GM13977 (cell line): ENCODE measurements at places on chromosomes 5 and 9.

- DNase-seq, result no peak
Observed at GRCh38 chr9:127489471-127490115, 38.3 kb downstream of the LRSAM1 start.

GRCh38 chr9:98178874-98179850 lies 13.3 kb downstream of the CORO2A start:
- no peak for DNase-seq

DNA sequence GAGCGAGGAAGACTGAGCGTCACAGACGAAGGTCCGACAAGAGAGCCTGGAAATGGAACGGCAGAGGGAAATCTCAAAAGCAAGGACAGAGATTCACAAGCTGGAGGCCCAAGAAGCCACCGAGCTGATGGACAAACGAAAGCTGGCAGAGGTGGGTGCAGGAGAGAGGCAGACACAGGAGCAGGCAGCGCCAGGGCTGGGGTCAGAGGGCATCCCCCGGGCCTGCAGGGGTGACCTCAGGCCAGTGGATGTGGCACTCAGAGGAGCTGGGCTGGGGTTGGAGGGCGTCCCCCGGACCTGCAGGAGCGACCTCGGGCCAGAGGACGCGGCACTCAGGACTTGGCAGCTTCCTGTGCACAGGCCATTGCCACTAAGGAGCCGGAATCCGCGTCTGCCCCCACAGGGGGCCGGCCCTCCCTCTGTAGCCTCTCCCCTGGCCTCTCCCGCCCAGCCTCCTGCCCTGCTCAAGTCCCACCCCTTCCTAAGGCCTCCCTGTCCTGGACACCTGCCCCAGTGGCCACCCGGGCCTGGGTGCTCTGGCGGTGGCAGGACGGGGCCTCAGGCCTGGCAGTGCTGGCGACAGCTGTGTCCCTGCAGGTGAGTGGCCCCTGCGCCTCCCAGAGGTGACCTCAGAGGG lies 40.4 kb downstream of the EXD3 start:
- DNase-seq, result no peak

DNA sequence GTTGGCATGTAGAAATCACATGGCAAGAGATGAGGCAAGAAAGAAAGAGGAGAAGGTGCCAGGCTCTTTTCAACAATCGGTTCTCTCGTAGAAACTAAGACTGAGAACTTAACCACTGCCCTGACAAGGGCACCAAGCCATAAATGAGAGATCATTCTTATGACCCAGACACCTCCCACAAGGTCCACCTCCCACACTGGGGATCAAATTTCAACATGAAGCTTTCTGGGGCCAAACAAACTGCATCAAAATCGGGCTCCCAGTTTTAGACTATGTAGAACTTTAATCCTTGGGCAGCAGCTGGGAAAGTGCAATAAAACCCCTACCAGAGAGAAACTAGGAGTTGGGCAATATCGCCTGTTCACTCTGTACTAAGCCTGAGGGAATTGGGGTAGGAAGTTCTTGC lies 150.2 kb upstream of the CCDC152 start:
- DNase-seq, result no peak

- DNase-seq, result no peak
Observed at GRCh38 chr9:75823151-75823550, 67.3 kb upstream of the PCSK5 start.

- DNase-seq, result no peak
Observed at GRCh38 chr9:119375892-119376291, 6.7 kb upstream of the BRINP1 start.

GRCh38 chr5:142779163-142779840 lies 9.1 kb downstream of the ARHGAP26 start:
- no peak for DNase-seq

GRCh38 chr9:107541523-107541922 lies 52.0 kb upstream of the KLF4 start:
- DNase-seq, result peak; percentile 56

GRCh38 chr5:180532268-180532667 lies 38.1 kb downstream of the CNOT6 start:
- DNase-seq, result no peak

- no peak for DNase-seq
Observed at GRCh38 chr5:9408964-9409363, 136.9 kb downstream of the SEMA5A start.

DNA sequence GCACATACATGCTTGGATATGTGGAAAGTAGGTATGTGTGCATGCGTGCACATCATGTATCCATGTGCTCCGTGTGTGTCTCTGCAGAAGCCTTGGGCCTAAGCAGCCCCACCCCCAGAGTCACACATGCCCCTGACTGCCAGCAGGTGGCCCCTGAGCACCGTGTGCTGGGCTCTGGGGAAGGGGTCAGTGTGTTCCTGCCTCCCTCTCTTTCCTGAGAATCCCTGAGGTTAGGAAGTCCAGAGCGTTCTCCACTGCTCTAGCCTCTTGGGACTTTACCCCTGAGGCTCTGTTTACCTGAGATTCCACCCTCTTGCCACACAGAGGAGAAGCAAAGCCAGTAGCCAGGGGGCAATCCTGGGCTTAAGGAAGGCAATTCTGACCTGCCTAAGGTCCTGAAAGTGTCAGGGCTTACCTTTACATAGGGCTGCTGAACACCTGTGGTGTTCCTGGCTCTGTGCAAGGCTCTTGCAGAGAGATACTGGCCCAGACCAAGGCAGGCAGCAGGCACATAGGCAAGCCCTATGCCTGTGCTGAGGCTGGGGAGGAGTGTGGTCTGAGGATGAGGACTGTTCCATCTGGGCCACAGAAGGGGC lies 207.3 kb downstream of the TMEM38B start:
- DNase-seq, result peak; percentile 38

DNA sequence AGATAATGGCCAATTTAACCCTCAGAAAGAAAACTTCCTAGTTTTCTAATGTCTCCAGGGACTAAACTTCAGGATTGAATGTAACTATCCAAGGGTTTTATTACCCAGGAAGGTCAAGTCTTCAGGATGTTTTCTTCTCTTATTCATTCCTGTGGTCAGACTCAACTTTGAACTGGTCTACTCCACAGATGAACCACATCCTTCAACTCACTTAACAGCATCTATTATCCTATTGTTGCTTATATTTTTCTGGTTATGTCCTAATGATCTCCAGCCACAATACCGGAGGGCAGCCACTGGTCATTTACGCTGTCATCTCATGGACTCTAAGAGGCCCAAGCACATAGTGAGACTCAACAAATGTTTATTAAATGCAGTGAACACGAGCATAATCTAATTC lies 47.2 kb upstream of the LIFR start:
- no peak for DNase-seq

DNA sequence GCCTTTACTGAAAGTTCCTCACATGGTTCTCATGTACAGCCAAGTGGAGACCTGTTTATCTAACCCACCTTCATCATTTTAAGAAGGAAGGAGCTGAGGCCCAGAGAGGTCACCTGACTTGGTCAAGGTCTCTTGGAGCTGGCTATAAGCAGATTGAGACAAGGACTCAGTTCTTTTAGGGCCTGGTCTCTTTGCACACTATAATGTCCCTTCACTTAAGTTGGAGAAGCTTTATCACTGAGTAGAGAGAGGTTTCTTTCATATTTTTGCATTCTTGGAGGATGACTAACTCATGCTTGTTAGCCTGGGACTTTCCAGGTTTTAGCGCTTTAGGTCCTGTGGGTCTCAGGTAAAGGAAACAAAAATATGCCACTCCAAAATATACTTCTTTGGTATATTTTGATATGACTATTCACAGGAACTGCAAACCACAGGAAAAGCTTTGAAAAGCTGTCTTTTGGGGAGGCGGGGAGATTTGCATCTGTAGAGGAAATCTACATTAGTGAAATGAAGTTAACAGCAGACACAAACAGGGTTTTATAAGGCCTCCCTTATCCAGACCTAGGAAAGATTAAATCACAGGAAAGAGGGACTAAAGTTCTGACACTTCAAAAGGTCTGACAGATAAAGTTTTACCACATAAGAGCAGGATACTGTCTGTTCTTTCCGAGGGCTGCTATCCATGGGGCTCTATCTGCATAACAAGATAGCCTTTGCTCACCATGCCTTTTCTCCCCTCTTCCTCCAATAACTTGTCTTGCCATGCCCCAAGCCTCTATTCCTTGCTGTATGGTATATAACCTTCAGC lies 95.8 kb upstream of the ANKRD55 start:
- DNase-seq, result peak; percentile 41

- no peak for DNase-seq
Observed at GRCh38 chr9:37040508-37041127, 6.5 kb upstream of the PAX5 start.

GRCh38 chr9:80874276-80874675 lies 815.1 kb downstream of the TLE1 start:
- no peak for DNase-seq

- peak; percentile 60 for DNase-seq
Observed at GRCh38 chr5:68217047-68217355, 1.4 kb downstream of the PIK3R1 start.

GRCh38 chr9:27755846-27756245 lies 182.6 kb upstream of the C9orf72 start:
- no peak for DNase-seq
